ENCODE measurements at places on chromosomes 6 and 20. TPM values are rescaled to one million over a fixed set of nuclear protein-coding genes. Genes with fewer than 3 reads are reported as not detected.
A peak's percentile ranks its signal among the peaks of the same experiment; 100 is the strongest.

Gene WFDC12
- total RNA-seq = not detected

DNA sequence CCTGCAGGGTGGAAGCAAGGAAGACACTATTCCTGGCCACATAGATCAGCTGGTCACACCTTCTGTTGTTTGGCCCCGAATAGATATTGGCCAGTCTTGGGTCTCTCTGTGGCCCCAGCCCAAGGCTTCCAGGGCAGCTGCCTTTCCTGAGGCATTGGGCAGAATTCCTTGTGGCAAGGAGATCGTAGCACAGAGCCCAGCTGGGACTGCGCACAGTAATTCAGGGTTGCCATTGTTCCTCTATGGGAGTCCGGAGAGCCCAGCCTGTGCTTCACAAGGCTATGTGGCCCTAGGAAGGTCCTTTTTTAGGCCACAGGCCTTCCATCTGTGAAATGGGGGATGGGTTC, 6.9 kb downstream of the SGK2 start:
- no peak for DNase-seq

- no peak for DNase-seq
Observed at GRCh38 chr20:47487175-47487917, 14.3 kb upstream of the NCOA3 start.

GRCh38 chr6:3393836-3394202, 63.0 kb downstream of the SLC22A23 start:
- no peak for DNase-seq

Gene WFDC2
- not detected for total RNA-seq

DNA sequence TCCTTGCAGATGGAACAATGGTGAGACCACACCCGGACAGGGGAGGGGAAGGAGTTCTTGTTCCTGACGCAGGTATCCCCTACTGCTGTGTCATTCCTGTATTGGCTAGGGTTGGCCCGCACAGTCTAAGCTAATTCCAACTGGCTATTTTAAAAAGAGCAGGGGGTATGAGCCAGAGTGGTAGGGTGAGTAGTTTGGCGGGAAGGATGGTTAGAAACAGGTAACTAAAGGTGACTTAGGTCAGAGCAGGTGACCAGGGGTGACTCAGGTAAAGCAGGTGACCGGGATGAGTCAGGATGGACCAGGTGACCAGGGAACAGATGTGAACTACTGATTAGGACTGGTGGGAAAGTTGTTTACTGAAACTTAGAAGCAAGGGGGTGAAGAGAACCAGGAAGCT, 58.0 kb downstream of the ZNF292 start:
- no peak for DNase-seq

Gene BTNL2
- not detected for total RNA-seq

DNA sequence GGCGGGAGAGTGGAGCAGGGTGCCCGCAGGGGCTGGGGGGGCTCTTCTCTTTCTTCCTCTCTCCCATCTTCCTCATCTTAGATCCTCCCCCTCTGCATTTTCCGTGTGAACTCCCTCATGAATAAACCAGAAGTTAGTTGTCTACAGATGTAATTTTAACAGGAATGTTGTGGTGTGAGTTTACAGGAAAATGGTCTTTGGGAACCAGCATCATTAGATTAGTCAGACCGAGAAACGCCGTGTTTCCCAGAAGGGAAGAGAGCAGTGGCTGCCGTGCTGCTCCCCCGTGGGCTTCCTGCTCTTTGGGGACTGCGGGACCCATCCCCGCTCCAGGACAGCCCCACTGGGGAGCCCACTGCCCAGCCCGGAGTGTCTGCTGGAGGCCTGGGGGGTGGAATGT, 3.4 kb downstream of the MYT1 start:
- DNase-seq = peak; percentile 87

Gene TEAD3
- total RNA-seq = 11.2 TPM

Gene PHF1
- 30.8 TPM for total RNA-seq

GRCh38 chr20:47099825-47100441, 205.3 kb downstream of the EYA2 start:
- no peak for DNase-seq

Measured in osteoblast (primary cell).